ENCODE measurements at places on chromosomes 7 and 10.
A peak's percentile ranks its signal among the peaks of the same experiment; 100 is the strongest.

GRCh38 chr7:150903606-150904005 lies 51.3 kb downstream of the AOC1 start:
- no peak for DNase-seq

- DNase-seq: no peak
Observed at GRCh38 chr10:84356928-84357327, 28.5 kb downstream of the CCSER2 start.

- no peak for DNase-seq
Observed at GRCh38 chr7:5418285-5418582, 5.4 kb downstream of the TNRC18 start.

- peak; percentile 23 for DNase-seq
Observed at GRCh38 chr10:110226543-110226925, 19.1 kb downstream of the MXI1 start.

GRCh38 chr7:81743665-81744064 lies 26.2 kb downstream of the HGF start:
- no peak for DNase-seq

- DNase-seq: no peak
Observed at GRCh38 chr10:11011984-11012383, 5.7 kb upstream of the CELF2 start.

DNA sequence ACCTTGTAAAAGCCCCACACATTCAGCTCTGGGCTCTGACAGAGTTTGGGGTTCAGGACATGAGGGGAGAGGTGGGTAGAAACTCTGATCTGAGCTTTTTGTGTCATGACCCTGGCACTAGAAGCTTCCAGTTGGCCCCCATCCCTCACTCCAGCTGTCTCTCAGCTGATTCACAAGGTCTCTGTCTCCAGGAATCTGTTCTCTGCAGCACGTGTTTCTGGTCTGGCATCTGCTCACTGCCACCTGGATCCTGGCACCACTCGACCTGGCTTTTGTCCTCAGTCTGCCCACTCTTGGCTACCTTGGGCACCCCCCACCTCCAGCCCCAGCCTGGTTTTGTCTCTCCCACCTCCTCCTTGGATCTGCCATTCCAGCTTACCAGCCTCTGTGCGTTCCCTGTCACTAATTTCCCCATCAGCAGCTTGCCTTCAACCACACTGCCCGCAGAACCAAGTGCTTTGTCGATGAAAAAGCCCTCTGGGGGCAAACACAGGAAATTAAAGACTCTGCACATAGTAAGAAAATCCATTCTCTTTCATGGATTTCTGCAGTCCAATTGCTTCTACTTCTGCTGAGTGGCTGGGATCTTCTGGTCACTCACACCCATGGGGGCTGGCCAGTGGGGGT lies 18.3 kb upstream of the ADCYAP1R1 start:
- DNase-seq: no peak

GRCh38 chr7:7795630-7796121 lies 77.3 kb upstream of the RPA3 start:
- no peak for DNase-seq

DNA sequence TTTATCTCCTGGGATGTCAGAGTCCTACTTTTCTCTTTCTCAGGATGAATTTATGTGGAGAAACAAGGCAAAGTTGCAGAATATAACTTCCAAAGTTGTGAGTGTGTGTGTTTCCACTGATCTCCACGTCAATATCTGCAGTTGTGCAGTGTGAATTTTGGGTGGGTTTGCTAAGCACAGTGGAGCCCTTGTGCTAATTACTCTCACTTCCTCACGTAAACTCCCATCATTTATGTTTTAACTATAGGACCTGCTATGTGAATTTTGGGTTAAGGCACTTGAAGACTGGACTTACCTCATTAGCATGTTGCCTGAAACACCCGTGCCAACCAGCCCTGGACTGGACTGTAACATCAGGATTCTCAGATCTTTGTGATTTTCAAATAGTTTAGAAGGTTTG lies 51.9 kb upstream of the NPVF start:
- DNase-seq: no peak

DNA sequence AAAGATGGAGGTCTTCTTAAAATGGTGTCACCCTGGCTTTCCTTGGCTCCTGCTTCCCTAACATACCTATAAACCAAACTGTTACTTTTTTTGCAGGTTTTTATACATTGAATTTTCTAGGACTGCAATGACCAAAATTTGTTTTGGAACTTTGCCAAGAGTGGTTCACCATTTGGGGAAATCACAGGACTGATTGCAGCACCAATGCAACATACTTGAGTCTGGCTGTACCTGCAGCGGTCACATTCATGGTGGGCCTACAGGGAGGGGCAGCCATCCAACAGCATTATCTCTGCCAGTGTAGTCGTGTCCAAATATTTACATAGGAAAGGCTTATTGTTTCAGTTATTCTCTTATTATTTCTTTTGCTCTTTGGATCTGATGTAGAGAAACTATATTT lies 69.0 kb downstream of the HACD1 start:
- DNase-seq: no peak

GRCh38 chr10:5094265-5095205 lies at the start of gene AKR1C3:
Gene AKR1C3, plus strand, starts transcription at chr10:5094414. Its CDS starts 31 bp downstream, at chr10:5094445.
- DNase-seq: no peak

DNA sequence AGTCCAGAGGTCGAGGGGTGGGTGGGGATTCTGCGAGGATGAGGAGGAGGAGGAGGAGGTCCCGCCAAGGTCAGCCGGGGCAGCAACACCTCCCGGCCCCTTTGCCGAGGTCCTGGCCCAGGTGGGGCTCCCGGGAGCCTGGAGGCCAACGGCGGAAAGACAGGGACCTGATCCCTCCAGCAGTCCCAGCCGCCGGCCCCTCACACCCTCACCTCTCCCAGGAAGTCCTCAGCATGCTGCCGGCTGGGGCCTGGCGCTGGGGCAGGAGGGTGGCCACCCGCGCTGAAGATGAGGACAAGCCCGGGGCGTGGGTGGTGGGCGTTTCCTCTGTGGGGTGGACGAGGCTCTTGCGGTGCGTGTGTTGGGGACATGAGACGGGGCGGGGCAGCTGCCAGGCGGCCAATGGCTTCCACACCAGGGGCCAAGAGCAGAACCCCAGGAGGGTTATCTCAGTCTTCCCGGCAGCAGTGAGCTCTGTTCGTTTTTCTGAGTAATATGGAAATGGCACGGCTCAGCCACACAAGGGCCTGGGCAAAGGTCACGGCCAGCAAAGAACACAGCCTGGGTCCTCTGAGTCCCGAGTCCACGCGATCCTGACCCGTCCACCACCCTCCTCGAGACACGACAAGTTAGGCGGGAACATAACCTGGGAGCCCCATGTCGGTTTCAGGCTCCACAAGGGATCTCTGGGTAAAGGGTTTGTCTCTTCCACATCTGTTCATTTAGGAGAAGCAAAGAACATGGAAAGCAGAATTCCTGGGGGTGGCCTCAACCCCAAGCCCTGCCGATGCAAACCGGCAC lies 82.9 kb upstream of the PDGFA start:
- DNase-seq: no peak

GRCh38 chr10:96096958-96097357 lies 33.1 kb upstream of the ZNF518A start:
- no peak for DNase-seq

- DNase-seq: no peak
Observed at GRCh38 chr10:11256896-11257295, 239.2 kb downstream of the CELF2 start.

- DNase-seq: no peak
Observed at GRCh38 chr7:71229148-71229547, 97.2 kb downstream of the GALNT17 start.

Measured in NCI-H187 (cell line).